Activated T-cell treated with anti-CD3 and anti-CD28 coated beads, Interleukin-2, amount 50 U/mL, for 72 hours (primary cell): ENCODE measurements at places on chromosomes 16 and 17. TPM values are rescaled to one million over a fixed set of nuclear protein-coding genes. Genes with fewer than 3 reads are reported as not detected.
A peak's percentile ranks its signal among the peaks of the same experiment; 100 is the strongest.

- no peak for DNase-seq
Measured at GRCh38 chr16:12903407-12904328, 2.3 kb downstream of the SHISA9 start.

DNA sequence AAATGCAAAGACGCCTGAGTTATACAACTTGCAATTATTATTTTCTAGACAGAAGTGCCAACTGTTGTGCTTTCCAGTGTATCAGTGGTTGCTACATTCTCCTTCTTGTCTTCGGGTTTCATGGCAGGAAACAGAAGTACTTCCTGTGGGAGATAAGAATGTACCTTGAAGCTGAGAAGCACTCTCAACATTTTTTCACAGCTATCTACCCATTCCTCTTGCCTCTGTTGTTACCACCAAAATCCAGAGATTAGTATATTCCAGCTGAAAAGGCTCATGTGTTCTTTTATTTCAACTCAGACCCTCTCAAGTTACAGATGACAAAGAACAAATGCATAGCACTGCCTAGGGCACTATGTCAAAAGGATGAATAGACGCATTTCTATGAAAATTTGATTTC, 4.8 kb upstream of the ADAT1 start:
- DNase-seq = no peak

GRCh38 chr17:12693640-12694039, 27.9 kb downstream of the MYOCD start:
- DNase-seq = no peak

GRCh38 chr16:79316004-79316458, 284.5 kb downstream of the MAF start:
- peak; percentile 79 for DNase-seq

GRCh38 chr17:52134641-52135040, 23.9 kb downstream of the CA10 start:
- no peak for DNase-seq

DNA sequence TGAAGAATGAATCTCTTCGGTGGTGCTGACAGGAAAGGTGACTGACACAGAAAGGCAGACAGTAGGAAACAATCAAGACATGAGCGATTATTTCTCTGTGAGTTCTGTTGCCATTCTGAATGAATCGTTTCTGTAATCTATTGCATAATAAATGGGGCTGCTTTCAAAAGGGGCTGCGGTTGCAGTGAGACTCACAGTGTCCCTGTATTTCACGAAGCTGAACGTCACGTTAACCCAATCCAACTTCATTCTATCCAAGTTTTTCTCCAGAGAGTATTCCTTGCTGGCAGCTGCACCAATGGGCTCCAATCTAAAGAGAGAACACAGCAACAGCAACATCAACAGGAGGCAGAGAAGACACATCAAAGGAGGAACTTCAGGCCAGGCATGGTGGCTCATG, 75.4 kb downstream of the DNAH3 start:
- DNase-seq = no peak

DNA sequence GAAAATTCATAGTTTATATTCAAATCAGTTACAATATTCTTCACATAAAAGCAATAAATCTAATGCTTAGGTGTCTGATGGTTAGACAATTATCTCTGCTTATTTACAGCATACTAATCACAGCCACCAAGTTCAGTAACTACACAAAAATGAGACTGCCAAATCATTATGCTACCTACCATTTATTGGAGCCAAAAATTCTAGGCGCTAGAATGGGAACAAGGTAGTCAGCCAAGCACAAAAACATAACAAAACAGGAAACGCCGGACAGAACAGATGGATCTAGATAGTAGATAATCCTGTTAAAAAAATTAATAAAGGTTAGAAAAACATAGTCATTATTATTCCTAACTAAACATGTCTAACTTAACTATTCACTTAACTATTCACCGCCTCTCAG, 3.6 kb downstream of the ARL6IP1 start:
- no peak for DNase-seq

DNA sequence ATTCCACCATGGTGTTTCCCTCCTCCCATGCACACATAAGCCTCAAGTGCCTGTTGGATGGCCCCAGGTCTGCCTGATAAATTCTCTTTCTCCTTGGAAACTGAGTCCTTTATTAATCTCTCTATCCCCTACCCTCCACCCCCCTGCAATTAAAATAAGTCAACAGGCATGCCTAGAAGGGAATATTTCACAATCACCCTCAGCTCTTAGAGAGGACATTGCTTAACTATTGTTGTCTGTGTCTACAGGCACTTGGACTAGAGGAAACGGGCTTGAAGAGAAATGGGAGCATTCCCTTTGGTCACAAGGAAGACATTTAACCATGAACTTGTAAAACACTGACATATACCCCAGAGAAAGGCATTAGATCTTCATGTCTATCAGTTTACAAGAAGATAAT, 39.5 kb downstream of the RCVRN start:
- no peak for DNase-seq

- DNase-seq = no peak
Measured at GRCh38 chr17:81931189-81931556, 3.6 kb upstream of the MAFG start.

The HOXB3 gene
- 2.9 TPM for total RNA-seq

The TNFSF13 gene
- 4.3 TPM for total RNA-seq

The NEUROD2 gene
- total RNA-seq = not detected

The PAGR1 gene
- total RNA-seq = 14.8 TPM
